ENCODE measurements at places on chromosomes 5 and 9. TPM values are rescaled to one million over a fixed set of nuclear protein-coding genes. Genes with fewer than 3 reads are reported as not detected.

GRCh38 chr5:141965071-141965470 lies 3.8 kb upstream of the RNF14 start:
- no peak for DNase-seq

- DNase-seq = peak; percentile 90
Observed at GRCh38 chr5:140317859-140318258, 15.0 kb upstream of the PFDN1 start.

GRCh38 chr5:2550509-2550908 lies 201.0 kb downstream of the IRX2 start:
- no peak for DNase-seq

DNA sequence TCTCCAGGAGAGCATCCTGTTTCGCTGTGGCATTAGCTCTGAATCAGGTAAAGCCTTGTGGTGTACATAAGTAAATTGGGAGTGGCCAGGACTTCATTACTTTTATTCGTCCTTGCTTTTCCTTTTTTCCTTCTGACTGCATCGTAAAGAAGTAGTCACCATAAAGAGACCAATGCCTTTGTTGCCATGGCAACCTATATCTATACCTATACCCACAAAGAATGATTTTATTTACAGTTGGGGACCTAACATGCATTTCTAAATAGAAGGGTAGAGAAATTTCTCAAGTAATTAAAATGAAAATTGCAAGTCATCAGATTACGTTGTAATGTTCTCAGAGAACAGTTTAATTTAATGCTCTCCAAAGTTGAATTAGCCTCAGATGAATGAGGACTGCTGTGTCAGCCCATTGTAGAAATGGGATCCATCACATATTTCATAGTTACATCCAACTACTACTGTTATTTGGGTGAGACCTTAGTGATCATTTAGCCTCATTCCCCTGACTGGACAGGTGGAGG lies 18.6 kb downstream of the PTCD2 start:
- no peak for DNase-seq

GRCh38 chr5:158761161-158761560 lies 338.6 kb downstream of the EBF1 start:
- no peak for DNase-seq

GRCh38 chr9:37897665-37898064 lies 6.3 kb downstream of the SLC25A51 start:
- DNase-seq = no peak

DNA sequence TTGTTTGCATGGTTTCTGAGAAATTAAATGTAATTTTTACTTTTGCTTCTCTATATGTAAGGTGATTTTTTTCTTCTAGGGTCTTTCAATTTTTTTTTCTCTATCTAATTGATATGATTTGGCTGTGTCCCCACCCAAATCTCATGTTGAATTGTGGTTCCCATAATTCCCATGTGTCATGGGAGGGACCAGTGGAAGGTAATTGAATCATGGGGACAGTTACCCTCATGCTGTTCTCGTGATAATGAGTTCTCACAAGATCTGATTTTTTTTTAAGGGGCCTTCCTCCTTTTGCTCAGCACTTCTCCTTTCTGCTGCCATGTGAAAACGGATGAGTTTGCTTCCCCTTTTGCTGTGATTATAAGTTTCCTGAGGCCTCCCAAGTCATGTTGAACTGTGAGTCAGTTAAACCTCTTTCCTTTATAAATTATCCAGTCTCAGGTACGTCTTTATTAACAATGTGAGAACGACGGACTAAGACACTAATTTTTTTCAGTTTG lies 150.8 kb downstream of the MTRR start:
- DNase-seq = no peak

ANKRD20A1 gene
- total RNA-seq = not detected

Data from MG63 (cell line).